ENCODE measurements at places on chromosomes 3 and 15. TPM values are rescaled to one million over a fixed set of nuclear protein-coding genes. Genes with fewer than 3 reads are reported as not detected.

MEGF11 gene
- total RNA-seq: not detected

TRIM71 gene
- total RNA-seq: 2.5 TPM

BDH1 gene
- 12.4 TPM for total RNA-seq

ZNF662 gene
- 7.3 TPM for total RNA-seq

IL1RAP gene
- 26.8 TPM for total RNA-seq

CPEB1 gene
- 2.7 TPM for total RNA-seq

NANOGP8 gene
- 0.59 TPM for total RNA-seq

UCN2 gene
- 0.32 TPM for total RNA-seq

ITIH1 gene
- not detected for total RNA-seq

A4GNT gene
- total RNA-seq: 0.41 TPM

BCL2A1 gene
- 124 TPM for total RNA-seq

DNA sequence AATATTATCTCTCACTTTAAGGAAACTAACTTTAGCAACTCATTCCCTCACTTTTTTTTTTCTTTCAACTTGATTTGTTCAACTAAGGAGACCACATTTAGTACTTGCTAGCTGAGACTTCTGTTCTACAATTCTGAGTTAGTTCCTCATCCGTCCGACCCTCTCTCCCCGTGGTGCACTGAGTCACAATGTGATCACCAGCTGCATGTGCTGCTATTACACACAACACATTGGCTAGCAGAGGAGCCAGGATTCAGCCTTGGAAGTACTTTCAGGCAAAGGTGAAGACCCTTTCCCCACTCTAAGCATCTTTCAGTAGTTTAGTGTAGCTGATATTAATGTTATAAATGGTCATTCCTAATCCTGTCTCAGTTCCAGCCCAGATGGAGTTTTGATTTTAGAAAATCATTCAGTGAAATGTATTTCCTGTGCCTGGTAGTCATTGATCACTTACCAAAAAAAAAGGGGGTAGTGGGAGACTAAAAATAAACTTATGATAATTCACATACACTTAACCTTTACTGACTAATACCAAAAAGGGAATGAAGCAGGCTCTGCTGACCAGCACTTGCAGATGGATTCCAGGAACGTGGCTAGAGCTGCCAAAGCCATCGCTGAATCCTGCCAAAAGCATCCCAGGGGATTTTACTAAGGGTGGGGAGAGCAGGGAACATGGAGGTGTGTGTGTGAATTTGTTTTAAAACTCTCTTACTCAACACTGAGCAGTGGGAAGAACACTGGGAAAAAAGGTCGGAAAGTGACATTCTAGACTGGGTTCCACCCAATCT lies 424.8 kb downstream of the LPP start:
- H3K4me1 ChIP-seq: peaks cover 13% of the 10 kb centered on the region
- H3K27me3 ChIP-seq: no peaks in the 10 kb centered on the region
- H3K36me3 ChIP-seq: no peaks in the 10 kb centered on the region
- peak; percentile 32 for DNase-seq
- peak overlapping the region; percentile 24 for H3K27ac ChIP-seq

DNA sequence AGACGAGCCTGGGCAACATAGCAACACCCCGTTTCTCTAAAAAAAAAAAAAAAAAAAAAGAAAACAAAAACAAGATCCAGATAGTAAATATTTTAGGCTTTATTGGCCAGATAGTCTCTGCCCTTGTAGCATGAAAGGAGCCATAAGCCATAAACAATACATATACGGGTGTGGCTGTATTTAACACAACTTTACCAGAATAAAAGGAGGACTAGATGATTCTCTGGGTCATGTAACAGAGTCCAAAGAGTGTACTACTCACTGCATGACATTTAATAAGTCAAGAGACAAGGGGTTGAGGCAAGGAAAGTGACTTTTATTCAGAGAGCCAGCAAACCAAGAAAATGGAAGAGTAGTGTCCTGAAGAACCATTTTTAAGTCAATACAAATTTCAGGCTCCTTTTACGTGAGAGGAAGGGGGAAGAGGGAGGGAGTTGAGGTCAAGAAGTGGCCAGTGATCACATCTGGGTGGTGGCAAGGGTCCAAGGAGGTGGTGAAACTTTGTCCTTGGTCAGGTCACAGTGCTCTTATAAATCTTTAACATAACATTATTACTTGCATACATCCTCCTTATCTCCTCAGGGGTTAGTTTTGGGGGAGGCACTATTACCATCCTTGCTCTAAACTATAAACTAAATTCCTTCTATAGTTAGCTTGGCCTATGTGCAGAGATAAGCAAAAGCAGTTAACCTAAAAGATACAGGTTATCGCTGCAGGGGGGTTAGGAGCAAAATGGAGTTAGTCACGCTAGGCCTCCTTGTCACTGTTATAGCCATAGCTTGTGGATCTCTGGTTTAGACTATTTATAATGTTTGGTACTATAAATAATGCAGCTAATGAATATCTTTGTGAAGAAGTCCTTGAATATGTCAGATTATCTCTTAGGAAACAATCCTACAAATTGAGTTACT lies 46.1 kb downstream of the METTL6 start:
- H3K36me3 ChIP-seq: no peaks in the 10 kb centered on the region
- H3K4me3 ChIP-seq: no peak overlapping the region
- no peak for DNase-seq
- no peaks in the 10 kb centered on the region for H3K27me3 ChIP-seq

- no peaks in the 10 kb centered on the region for H3K36me3 ChIP-seq
- no peak for DNase-seq
- no peaks in the 10 kb centered on the region for H3K27me3 ChIP-seq
- no peak overlapping the region for H3K4me3 ChIP-seq
- H3K27ac ChIP-seq: no peak overlapping the region
- no peaks in the 10 kb centered on the region for H3K4me1 ChIP-seq
Observed at GRCh38 chr3:186476044-186476468, 68.1 kb downstream of the CRYGS start.

GRCh38 chr15:55247766-55248427 lies 41.7 kb downstream of the RAB27A start:
- peaks cover 59% of the 10 kb centered on the region for H3K4me1 ChIP-seq
- no peak overlapping the region for H3K4me3 ChIP-seq
- H3K36me3 ChIP-seq: no peaks in the 10 kb centered on the region
- peak; percentile 60 for DNase-seq

DNA sequence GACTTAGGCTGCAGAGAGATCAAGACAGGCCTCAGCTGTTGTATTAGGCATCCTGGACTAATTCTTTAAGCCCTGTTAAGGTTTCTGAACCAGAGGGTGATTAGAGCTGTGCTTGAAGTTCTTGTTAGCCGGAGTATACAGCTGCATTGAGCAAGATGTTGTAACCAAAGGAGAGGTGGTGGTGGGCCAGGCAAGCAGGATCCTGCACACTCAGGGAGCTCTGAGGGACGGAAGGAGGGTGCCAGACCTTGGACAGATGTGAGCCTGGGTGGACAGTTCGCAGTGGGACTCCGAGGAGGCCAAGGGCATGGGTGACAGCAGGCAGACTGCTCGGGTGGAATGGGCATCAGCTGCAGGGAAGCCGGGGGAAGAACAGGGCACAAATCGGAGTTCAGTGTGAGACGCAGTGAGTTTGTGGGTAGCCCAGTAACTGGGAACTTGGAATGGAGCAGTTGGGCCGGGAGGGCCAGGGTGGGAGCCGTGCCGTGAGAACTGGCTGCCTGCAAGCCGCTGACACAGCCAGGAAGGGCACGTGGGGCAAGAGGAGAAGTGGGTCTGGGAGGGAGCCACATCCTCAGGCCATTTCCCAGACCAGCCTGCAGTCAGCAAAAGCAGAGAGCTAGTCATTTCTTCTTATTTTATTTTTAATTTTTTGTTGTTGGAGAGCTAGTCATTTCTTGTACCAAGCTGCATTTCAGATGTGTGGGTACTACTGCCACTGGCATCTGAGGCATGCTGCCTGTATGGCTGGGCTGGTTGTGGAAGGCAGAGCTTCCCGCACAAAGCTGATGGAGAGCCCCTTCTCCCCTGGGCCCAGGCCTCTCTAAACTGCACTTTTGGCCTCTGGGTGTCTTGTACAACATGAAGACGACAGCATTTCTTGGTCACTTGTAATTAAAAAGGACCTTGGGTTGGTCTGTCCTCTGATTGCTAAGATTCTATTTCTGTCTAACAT lies 61.0 kb downstream of the PGPEP1L start:
- peaks cover 46% of the 10 kb centered on the region for H3K4me1 ChIP-seq
- H3K36me3 ChIP-seq: peaks cover 76% of the 10 kb centered on the region
- DNase-seq: no peak
- no peak overlapping the region for H3K4me3 ChIP-seq
- peak overlapping the region; percentile 41 for H3K27ac ChIP-seq

DNA sequence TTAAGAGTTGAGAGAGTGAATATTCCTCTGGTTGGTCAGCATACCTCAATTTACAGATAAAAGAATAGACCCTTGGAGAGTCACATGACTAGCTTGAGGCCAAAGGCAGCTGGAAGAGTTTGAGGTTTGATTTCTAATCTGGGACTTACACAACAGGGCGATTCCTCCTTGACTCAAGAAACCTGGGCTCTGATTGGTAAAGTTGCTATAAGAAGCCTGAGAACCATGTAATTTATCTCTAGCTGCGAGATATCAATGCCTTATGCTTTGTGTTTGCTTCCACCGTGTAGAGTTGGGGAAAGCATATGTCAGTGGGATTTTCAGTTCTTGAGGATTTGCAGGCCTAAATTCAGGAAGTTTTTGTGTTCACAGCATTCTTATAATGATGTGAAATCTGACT lies 206.0 kb downstream of the KLHL25 start:
- H3K4me3 ChIP-seq: no peak overlapping the region
- no peaks in the 10 kb centered on the region for H3K27me3 ChIP-seq
- H3K36me3 ChIP-seq: peaks cover 37% of the 10 kb centered on the region
- H3K4me1 ChIP-seq: peaks cover 90% of the 10 kb centered on the region

GRCh38 chr15:49238342-49238741 lies 68.3 kb downstream of the GALK2 start:
- H3K27me3 ChIP-seq: no peaks in the 10 kb centered on the region
- no peak for DNase-seq
- peaks cover 7% of the 10 kb centered on the region for H3K4me1 ChIP-seq
- H3K36me3 ChIP-seq: peaks cover 7% of the 10 kb centered on the region
- H3K4me3 ChIP-seq: no peak overlapping the region

DNA sequence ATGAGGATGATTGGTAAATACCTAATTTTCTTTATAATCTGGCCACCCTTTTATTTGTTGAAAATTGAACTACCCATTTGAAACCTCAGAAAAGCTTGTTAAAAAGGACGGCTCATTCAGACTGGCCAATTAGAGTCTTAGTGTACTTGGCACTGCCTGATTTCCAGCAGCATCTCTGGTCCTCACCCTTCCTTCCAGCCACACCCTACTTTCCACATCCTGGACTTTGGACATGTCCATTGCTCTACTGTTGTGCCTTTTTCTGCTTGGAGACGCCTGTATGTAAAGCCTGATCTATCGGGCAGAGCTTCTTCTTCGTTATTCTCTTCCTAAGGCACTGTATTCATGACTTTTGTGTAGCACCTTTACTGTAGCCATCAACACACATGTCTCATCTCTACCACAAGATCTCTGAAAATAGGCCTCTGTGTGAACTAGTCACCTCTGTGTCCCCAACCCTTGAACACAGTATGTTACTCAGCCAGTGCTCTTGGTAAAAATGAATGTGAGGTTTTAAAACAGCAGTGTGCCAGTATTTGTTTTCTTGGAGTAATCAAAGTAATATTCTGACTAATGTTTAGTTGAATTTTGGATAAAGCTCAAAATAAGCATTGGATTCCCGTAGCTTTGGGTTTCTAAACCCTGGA lies 6.8 kb downstream of the RBM5 start:
- peaks cover 100% of the 10 kb centered on the region for H3K36me3 ChIP-seq
- no peaks in the 10 kb centered on the region for H3K27me3 ChIP-seq
- H3K4me1 ChIP-seq: peaks cover 27% of the 10 kb centered on the region
- no peak for DNase-seq
- no peak overlapping the region for H3K27ac ChIP-seq

DNA sequence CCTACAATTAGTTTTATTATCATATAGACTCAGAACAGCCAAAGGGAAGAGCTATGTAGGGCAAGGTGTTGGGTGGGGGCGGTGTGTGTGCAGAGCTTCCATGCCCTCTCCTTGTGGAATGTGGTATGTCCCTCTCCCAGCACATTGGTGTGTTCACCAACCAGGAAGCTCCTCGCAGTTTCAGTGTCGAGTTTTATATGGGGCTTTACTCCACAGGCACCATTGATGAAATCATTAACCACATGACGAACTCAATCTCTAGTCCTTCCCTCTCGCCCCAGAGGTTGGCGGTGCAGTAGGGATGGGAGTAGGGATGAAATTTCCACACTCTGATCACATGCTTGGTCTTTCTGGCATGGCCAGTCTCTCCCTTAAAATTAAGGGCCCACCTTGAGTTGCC lies 13.6 kb upstream of the SRP14 start:
- no peak overlapping the region for H3K4me3 ChIP-seq
- peaks cover 9% of the 10 kb centered on the region for H3K36me3 ChIP-seq
- H3K27ac ChIP-seq: no peak overlapping the region
- no peaks in the 10 kb centered on the region for H3K27me3 ChIP-seq
- no peak for DNase-seq
- H3K4me1 ChIP-seq: peaks cover 49% of the 10 kb centered on the region

DNA sequence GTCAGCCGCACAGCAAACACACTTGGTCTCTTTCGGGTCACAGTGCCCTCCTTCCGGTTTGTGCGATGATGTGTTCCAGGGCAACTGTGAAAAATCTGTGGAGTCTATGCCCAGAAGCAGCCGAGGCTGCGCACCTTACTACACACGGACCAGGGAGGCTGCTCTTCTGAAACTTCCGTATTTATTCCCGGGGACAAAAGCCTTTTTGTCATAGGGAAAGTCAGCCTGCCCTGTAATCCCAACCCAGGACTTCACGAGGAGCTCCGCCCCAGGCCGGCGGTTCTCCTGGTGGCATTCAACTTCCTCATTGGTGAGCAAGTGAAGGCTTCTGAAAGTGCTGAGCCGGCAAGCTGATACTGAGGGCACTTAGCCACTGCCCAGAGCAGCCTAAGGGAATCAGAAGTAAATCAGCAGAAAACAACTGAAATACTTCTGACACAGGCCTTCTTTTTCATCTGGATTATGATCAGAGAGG lies 126.5 kb downstream of the FMN1 start:
- H3K27me3 ChIP-seq: no peaks in the 10 kb centered on the region
- peak overlapping the region; percentile 45 for H3K4me3 ChIP-seq
- H3K27ac ChIP-seq: peak overlapping the region; percentile 85
- no peaks in the 10 kb centered on the region for H3K36me3 ChIP-seq
- peaks cover 29% of the 10 kb centered on the region for H3K4me1 ChIP-seq

GRCh38 chr3:13532085-13532484 lies 16.8 kb upstream of the FBLN2 start:
- DNase-seq: no peak
- H3K27ac ChIP-seq: no peak overlapping the region
- no peak overlapping the region for H3K4me3 ChIP-seq
- no peaks in the 10 kb centered on the region for H3K4me1 ChIP-seq

- H3K36me3 ChIP-seq: no peaks in the 10 kb centered on the region
- H3K4me3 ChIP-seq: no peak overlapping the region
- no peaks in the 10 kb centered on the region for H3K27me3 ChIP-seq
- no peak overlapping the region for H3K27ac ChIP-seq
- peaks cover 14% of the 10 kb centered on the region for H3K4me1 ChIP-seq
Observed at GRCh38 chr3:111856501-111856900, 2.6 kb upstream of the PHLDB2 start.

Data from lower lobe of right lung (tissue), 2 donors.